Fibroblast of skin of right quadriceps (primary cell): ENCODE measurements at places on chromosomes 5 and 9.

DNA sequence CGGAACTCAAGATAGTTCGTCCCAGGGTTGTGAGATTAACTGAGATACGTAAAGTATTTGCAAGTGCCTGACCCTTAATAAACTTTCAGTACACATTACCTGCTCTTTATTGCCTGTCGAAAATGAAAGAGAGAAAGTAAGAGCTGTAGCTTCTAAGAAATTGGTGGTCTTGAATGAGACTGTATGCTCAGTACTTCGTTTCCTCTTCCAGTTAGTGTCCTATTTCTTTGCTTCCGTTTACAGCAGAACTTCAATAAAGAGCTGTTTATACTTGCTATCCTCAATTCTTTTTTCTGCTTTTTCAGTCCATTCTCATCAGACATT lies 534 bp downstream of the SRFBP1 start:
- no peak for DNase-seq

DNA sequence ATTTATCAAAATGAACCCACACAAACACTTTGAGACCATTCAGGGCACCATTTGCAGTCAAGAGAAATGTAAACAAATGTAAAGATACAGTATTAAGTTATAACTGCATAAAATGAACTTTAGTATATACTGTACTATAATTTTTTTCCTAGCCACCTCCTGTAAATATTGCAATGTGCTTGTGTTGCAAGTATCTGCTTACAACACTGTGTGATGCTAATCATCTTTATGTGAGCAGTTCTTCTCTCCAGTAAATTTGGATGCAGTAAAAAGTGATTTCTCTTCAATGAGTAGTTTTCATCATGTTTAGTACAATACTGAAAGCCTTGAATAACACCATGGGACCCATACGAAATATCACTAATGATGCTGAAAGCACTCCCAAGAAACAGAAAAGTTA lies 9.4 kb downstream of the G3BP1 start:
- DNase-seq: no peak

DNA sequence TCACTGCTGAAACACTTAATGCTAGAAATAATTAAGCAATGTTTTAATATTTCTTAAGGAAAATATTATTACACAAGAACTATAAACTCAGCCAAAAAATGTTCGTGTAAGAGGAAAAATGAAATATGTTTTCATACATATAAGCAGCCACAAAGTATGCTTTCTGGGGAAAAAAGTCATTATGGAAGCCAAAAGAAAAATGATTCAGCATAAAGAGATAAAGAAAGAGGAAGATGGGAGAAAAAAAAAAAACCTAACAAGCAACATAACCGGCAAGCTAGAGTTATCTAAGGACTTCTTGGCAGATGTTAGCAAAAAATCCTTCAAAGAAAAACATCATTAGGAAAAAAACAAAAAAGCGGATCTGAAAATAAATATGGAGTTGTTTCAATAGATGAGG lies 179.1 kb downstream of the MUSK start:
- peak; percentile 65 for DNase-seq

GRCh38 chr5:154345255-154345952 lies 100.4 kb upstream of the SAP30L start:
- no peak for DNase-seq

DNA sequence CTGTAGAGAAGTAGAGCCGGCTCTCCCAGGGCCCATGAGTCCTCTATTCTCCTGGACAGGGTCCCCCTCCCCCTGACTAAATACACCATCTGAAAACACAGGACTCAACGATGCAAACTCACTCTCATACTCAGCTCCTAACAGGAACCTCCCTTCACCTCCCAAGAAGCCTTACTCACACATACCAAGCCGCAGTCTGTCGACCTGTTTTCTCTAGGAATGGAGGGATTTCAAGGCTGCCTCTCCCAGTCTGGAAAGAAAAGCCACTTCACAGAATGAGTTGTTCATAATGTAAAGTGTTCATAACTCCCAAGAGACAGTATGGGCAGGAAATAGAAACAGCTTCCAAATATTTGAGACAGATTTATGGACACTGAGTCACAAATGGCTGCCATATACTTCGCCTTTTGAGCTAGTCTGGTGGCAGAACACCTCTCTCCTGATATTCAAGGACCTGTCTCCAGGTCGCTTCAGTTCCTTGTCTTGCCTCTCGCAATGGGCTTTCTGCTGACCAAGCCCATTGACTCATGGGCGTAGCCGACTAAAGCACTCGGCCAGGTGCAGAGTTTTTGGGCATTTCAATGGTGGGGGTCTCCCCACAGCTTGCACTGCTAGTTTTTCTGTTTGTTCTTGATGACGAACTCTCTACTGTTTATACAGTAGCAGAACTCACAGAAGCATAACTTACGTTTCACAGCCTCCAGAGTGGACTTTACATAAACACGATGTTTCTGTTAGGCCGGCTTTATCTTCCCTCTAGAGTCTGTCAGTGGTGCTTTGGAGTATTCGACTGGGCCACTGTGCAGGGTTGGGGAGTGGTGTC lies 25.0 kb upstream of the IL17B start:
- DNase-seq: peak; percentile 100

GRCh38 chr9:114003758-114004157 lies 74.3 kb downstream of the AMBP start:
- DNase-seq: no peak

- DNase-seq: peak; percentile 85
These were observed 21.1 kb upstream of the CDC42SE2 start for GRCh38 chr5:131242728-131243255.

- peak; percentile 83 for DNase-seq
These were observed 140.3 kb upstream of the RASA1 start for GRCh38 chr5:87127426-87127825.

DNA sequence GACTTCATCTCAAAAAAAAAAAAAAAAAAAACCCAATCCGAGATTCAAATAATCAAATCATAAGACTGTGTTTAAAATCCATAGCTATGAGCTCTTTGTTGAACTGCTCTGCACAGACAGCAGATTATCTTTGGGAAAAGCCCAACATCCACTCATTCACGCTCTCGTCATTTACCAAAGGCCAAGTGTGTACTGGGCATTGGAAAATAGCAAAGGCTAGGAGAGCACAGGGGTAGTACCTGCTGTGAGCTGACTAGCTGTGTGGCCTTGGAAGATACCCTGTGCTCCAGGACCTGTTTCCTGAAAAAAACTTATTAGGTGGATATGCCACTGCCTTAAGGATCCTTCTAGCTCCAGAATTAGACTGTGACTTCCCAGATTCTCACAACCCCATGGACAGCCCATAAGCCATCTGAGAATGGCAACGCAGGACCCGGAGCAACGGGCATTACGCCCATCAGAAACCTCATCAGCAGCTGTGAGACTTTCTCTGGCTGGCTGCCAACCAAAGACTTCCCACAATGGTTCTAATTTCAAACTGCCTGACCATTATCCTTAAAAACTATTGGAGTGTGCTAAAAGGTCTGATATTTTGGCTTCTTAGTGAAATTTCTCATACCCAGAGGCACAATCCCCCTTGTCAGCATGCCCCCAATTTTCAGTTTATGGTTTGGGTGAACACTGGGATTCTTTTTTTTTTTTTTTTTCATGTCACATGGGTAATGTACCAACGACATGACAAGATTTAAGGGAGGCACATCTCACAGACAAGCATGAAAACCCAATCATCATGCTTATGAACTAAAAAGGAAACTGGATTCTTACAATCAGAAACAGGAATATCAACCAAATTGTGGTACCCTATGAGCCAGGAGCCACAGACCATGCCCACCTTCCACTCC lies 16.8 kb downstream of the SERINC5 start:
- peak; percentile 34 for DNase-seq

GRCh38 chr5:90020575-90021538 lies 388.7 kb downstream of the CETN3 start:
- DNase-seq: peak; percentile 93

DNA sequence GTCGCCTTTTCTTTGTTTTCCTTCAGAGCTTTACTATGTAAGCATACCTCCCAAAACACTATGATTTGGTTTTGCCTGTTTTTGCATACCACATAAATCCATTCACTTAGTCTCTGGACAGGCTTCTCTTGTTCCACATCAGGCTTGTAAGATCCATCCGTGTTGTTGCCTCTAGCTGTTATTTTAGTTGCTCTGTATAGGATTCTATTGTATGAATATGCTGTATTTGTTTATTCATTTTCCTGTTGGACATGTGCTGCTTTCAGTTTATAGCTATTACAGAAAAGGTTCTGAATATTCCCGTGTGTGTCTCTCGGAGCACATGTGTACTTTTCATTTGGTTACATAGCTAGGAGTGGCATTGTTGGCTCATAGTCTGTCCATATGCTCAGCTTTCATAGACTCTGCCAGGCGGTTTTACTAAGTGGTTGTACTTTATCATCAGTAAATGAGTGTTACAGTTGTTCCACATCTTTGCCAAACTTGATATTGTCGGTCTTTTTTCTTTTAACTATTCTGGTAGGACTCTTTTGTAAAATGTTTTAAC lies 41.8 kb downstream of the NUP214 start:
- DNase-seq: no peak

GRCh38 chr5:94693043-94693822 lies 74.8 kb downstream of the SLF1 start:
- DNase-seq: peak; percentile 86

- no peak for DNase-seq
These were observed 573.7 kb downstream of the GABRG2 start for GRCh38 chr5:162641142-162641813.

GRCh38 chr9:92345582-92345981 lies 19.8 kb downstream of the CENPP start:
- DNase-seq: no peak

GRCh38 chr5:68387074-68387796 lies 171.7 kb downstream of the PIK3R1 start:
- DNase-seq: no peak

DNA sequence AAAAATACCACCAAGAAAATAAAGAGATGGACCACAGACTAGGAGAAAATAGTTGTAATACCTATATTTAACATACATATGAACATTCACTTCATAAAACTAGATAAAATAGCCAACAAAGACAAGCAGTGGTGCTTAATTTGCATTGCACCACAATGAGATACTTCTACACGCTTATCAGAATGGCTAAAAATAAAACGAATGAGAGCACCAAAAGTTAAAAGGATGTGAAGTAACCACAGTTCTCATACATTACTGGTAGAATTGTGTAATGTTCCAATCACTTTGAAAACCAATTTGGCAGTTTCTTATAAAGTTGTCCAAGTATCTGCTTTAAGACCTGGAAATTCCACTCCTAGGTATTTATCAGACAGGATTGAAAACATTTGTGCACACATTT lies 198.9 kb upstream of the SGCD start:
- DNase-seq: no peak

DNA sequence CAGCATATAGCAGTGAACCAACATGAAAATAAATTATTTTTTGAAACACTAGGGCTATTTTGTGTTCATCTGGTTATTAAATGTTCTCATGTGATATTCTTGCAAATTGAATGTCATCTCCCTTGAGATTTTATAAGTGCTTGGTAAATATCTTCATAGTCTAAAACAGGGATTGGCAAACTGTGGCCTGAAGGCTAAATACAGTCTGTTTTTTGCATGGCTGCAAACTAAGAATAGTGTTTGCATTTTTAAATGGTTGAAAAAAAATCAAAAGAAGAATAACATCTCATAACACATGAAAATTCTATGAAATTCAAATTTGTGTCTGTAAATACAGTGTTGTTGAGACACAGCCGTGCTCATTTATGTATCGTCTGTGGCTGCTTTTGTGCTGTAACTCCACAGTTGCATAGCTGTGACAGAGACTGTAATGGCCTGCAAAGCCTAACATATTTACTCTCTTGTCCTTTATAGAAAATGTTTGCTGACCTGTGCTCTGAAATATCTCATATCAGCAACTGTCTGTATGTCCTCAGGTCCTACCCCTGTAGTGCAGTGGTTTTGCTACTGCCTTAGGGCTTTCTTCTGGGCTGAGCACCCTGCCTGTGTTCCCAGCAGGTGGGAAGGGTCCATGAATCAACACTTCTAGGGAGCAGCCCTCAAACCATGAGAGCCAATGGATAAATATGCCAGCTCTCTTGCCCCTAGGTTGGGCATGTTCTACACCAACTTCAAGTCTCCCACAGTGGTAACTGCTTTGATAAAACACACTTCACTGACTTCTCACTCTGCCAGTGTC lies 41.7 kb upstream of the ARRDC3 start:
- DNase-seq: no peak

- DNase-seq: peak; percentile 82
These were observed 522.3 kb upstream of the ST8SIA4 start for GRCh38 chr5:101425339-101425859.

DNA sequence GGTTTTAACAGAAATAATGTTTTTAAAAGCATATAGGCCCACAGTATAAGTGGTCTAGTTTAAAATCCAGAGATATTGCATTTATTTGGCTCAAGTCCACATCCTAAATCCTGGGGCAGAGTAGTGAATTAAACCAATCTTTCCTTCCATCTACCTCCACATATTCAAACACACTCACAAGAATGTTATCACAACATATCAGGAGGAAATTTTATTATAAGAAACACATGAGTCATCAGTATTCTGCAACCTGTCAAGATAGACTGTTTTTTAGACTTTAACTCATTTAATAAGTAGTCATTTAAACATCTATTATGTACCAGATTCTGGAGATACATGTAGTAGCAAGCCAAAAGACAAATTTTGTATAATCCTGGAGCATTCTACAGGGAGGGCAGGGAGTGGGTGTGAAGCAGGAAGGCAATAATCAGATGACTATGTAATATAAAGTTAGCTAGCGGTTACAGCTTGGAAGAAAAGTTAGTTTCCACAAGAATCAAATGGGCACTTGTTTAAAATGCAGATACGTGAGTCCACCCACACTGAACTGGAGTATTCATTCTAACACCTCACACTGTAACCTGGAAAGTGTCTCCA lies 187.3 kb upstream of the PIK3R1 start:
- peak; percentile 38 for DNase-seq

DNA sequence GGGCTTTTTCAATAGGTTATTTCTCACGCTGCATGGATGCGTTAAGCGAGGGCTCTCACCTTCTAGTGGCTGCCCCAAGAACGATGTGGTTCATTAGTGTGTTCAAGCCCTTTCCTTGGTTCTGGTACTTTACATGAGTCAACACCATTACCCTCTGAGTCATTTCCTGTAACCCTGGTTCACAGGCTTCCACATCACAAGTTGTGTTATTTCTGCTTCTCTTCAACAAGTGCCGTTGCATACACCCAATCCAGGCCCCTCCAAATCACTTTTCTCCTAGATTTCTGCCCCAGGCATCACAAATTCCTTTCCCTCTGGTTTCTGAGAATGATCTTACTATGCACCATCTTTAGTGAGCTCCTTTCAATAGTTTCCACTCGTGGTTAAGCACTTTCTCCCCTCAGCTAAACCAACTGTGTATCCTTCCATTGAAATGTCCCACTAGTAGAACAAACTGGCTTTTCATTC lies 69.5 kb upstream of the RAD23B start:
- DNase-seq: peak; percentile 90

GRCh38 chr5:61289669-61290306 lies 42.3 kb upstream of the ZSWIM6 start:
- DNase-seq: no peak

DNA sequence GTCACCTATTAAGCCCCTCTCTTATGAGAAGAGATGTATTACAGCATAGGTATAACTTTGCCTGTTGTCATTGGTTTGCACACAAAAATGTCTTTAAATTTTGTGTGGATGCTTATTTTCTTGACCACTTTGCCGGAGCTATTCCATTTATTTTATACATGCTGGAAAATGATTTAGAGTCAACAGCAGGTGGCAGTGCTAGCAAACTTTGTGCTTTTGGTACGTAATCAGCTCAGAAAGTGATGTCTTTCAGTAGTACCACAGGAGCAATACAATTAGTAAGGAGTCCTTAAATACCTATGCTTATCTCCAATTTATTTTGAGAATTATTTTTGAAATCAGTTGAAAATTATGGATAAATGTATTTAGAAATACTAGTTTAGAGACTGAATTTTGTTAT lies 19.8 kb upstream of the NUDT12 start:
- peak; percentile 40 for DNase-seq

GRCh38 chr9:31582561-31582960 lies 801.9 kb upstream of the ACO1 start:
- no peak for DNase-seq
